PC-9 (cell line): ENCODE measurements at places on chromosomes 2 and 18.

- no peak for DNase-seq
Measured at GRCh38 chr2:173090276-173090877, 14.7 kb downstream of the MAP3K20 start.

- peak; percentile 45 for DNase-seq
Measured at GRCh38 chr2:149733936-149734685, 146.5 kb upstream of the MMADHC start.

- DNase-seq, result no peak
Measured at GRCh38 chr2:68416081-68416675, 50.9 kb downstream of the FBXO48 start.

- no peak for DNase-seq
Measured at GRCh38 chr2:217650229-217650628, 352.6 kb downstream of the TNS1 start.

DNA sequence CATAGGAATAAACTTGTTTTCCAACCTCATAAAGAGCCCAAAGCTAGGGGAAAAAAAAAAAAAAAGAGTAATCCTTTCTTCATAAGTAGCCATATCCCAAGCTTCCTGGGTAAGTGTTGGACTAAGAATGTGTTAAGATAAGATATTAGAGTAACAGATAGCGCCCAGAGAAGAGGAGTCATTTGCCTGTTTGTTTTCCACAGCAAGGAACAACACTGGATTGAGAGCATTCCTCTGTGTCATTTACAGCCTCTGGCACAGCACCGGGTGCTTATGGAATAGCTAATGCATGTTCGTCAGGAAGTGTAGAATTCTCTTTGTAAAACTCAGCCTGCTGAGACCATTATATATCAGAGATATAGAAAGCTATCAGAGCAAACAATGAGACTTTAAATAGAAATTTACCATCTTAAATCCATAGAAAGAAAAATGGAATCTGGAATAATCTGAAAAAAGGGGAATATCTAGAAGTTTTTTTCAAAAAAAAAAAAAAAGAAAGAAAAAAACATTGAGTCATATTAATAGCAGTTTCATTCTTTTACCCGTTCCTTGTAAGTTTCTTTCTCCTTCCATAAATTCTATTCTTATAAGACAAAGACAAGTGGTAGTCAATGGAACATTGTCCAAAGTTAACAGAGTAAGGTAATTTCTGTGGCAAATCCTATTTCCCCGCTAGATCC lies 37.6 kb downstream of the LRP2 start:
- no peak for DNase-seq

GRCh38 chr2:71613403-71613952 lies 160.1 kb downstream of the DYSF start:
- no peak for DNase-seq

DNA sequence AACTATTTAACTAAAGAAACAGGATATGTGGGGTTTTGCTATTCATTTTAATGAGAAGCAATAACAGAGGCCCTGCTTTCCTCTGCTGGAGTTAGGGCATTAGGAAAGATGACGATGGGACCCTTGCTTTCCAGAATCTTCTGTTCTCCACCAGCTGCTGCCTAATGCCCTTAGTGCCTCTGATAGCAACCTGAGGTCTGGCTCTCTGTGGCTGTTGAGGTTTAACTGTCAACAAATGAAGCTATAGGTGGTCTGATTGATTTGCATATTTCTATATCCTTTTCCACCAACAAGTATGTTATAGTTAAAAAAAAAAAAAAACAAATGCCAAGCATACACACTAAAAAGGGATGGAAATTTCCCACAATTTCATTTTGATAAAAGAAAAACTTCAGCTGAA lies 115.1 kb upstream of the NCK2 start:
- DNase-seq, result no peak

GRCh38 chr2:116094196-116094595 lies 1651.8 kb downstream of the DPP10 start:
- DNase-seq, result no peak

DNA sequence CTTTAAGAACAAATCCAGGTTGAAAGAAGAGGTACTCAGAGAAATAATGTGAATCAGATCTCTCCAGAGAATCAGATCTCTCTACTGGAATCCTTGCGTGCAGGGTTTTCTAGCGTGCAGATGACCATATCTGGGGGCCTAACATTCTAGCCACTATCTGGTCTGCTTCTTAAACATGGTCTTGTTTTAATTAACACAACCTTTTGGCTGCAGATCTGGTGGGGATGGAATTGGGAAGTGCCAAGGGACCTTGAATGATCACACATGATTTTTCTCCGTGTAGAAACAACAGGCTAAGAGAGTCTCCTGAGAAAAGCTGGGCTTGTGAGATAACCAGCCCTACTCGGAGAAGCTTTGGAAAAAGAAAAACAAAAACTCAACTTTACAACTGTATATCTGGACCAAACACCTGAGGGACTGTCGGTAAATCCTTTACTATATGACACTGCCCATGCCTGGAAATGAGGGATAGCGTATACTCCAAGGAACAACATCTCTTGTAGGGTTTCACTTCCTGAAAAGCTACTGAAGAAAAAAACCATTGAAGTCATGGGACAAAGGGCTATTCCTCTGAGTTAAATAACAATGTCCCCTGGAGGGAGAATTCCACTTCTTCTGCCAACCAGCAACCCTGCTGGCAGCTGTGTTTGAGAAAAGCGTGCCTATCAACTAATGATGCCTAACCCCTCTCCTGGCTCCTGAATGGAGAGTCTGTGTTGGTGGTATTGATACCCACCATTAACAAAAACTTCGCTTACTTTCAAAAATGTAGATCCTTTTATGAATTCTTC lies 171.0 kb upstream of the REV1 start:
- DNase-seq, result no peak

GRCh38 chr2:227320305-227321094 lies 4.6 kb upstream of the MFF start:
- no peak for DNase-seq

DNA sequence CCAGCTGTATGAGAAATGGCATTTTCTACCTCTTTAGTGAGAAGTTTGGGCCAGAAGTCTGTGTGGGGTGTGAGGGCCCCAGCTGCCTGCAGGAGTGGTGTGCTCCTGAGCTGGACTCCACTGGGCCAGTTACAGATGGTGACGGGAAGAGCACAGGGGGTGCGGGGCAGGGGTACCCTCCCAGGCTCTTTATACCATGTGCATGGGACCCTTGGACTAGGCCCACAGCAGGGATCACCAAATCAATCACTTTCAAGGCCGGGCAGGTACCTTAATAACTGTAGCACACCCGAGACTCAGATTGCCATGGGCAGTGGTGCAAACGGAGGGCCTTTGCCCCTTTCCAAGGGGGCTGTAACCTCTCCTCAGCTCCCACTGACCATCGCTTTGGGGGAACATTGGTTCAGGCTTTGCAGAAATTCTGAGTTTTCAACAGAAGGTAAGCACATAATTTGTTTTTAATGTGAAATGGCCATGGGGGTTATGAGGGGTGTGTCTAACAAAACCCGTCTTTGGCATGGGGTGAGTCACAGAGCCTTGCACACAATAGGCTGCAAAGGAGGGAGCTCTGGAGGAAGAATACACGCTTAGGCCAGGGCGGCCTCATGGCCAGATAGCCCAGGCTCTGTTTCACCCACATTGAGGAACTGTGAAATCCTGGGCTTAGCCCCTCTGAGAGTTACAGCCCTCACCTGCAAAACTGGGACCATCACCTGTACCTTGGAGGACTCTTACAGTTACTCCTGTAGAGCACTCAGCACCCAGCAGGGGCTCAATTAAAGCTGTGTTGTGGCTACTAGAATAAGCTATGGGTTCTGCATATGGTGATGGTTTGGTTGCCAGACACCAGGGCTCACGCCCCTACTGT lies 141.0 kb upstream of the BCL2L11 start:
- no peak for DNase-seq

GRCh38 chr2:162011706-162012564 lies 62.1 kb downstream of the DPP4 start:
- DNase-seq, result no peak

GRCh38 chr18:79756826-79757225 lies 40.9 kb upstream of the KCNG2 start:
- DNase-seq, result no peak

- DNase-seq, result no peak
Measured at GRCh38 chr2:168912901-168913369, 11.8 kb downstream of the G6PC2 start.

DNA sequence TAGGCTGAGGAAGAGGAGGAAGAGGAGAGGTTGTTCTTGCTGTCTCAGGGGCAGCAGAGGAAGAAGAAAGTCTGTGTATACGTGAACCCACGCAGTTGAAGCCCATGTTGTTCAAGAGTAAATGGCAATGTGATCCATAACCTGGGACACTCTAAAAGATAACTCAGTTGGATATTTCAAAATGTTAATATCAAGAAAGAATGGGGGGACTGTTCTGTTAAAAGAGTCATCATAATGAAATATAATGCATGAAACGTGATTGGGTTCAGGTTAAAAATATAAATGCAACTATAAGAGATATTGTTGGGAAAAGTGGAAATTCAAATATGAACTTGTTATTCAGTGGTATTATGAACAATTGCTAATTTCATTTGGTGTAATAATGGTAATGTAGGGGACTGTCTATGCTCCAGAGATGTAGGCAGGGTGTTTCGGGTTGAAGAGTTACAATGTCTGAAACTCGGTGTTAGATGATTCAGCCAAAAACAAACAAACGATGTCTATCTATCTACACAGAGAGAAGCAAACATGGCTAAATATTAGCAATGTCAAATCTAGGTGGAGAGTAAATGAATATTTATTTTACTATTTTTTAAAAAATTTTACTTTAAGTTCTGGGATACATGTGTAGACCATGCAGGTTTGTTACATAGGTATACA lies 21.1 kb upstream of the POLE4 start:
- no peak for DNase-seq

DNA sequence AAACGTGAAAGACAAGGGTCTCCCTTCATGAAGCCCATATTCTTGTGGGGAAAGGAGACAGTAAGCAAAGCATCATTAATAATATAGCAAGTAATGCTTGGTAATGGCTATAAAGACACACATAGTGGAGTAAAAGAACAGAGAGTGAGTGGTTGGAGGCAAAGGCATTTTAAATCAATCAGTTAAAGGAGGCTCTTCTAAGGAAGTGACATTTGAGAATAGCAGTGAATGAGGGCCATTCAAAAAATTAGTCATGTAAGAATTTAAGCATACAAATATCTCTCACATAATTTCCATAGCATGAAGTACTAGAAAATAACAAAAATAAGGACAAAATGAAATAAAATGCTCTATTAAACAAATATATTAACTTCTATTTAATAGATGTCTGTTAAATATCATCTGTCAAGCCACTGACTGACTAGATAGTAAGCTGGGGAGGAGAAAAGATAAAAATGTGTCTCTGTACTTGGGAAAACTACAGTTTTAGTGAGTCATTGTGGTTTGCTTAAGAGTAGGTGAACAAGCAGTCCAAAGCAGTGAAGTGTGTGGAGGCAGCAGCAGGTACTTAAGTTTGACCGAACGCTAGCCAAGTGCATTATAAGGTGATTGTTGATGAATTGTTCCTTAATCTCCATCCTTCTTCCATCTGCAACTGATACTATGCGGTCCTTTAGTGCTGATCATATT lies 160.1 kb downstream of the PARD3B start:
- no peak for DNase-seq

DNA sequence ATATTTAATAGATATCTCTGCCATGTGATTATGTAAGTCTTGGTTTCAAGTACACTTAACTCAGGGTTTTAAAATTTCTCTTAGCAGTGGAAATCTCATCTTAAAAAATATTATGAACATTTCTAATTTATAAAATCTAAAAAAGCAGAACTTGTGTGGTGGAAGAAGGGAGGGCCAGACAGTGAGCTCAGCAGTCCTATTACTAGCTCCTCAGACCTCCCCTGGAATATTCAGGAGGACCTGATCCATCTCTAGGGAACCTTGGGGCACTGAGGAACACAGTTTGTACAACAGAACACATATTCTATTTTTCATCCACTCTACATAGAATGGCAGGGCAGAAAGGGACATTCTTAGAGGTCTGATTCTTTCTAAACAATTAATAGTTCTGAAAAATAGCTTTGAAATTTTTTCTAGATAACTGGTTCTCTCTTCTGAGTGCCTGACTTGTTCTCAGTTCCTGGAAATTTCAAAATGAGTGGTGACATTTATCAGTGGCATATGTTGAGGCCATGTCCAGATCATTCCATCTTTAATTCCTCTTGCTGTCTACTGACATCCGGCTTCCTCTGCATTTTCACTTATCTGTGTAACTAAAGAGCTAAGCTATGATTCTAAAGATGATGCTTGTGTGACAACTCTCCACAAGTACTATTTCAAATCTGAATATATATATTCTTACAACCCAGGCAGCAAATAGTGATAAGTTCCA lies 8.2 kb upstream of the MAP4K4 start:
- no peak for DNase-seq

GRCh38 chr2:43199492-43200488 lies 26.6 kb downstream of the ZFP36L2 start:
- DNase-seq, result peak; percentile 98

DNA sequence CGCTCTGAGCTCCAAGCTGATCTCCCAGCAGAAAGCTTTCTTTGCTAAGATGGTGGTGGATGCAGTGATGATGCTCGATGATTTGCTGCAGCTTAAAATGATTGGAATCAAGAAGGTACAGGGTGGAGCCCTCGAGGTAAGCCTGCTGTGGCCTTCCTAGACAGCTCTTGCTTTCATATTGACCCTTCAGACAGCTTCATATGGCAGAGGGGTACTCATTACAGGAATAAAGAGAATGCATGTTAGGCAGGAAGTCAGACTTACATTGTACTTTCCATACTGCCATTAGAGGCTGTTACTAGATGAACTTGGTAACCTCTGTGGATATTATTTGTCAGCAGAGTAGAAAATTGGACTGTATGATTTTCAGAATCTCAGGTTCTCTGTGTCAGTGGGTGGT lies 10.5 kb downstream of the CCT7 start:
- no peak for DNase-seq

DNA sequence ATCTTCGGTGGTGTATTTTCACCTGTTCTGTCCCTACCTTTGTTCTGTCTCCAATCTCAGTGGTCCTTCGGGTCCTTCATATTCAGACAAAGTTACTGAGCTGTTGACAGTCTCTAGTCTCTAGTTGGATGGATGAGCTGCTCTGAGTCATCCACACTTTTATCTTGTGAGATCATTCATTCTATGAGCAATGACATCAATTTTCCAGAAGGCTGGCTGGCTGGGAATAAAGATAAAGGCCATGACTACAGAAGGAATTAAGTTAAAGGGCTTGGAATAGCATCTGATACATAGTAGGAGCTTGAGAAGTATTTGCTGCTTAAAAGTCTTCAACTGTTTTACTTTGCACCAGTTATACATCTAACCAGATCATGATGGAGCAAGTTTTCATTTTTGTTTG lies 43.1 kb upstream of the SLC39A10 start:
- DNase-seq, result peak; percentile 42

DNA sequence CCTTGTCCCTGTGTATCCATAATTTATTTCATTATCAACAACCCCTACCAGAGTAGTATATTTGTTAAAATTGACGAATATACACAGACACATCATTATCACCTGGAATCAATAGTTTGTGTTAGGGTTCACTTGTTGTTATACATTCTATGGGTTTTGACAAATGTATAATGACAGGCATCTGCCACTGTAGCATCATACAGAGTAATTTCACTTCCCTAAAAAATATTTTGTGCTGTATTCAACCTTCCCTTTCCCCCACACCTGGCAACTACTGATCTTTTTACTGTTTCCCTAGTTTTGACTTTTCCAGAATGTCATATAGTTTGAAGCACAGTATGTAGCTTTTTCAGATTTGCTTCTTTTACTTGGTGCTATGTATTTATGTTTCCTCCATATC lies 132.0 kb downstream of the ZNF804A start:
- no peak for DNase-seq

GRCh38 chr18:22971038-22971437 lies 37.9 kb downstream of the RBBP8 start:
- no peak for DNase-seq

- no peak for DNase-seq
Measured at GRCh38 chr2:109607766-109608165, 6.0 kb downstream of the SEPTIN10 start.

- no peak for DNase-seq
Measured at GRCh38 chr2:65937379-65938160, 497.4 kb upstream of the MEIS1 start.
